Urinary bladder (tissue), 4 donors: ENCODE measurements at places on chromosomes 5 and 9. TPM values are rescaled to one million over a fixed set of nuclear protein-coding genes. Genes with fewer than 3 reads are reported as not detected.

The ANKRD18A gene
- total RNA-seq = 0.95 TPM

The SNCB gene
- total RNA-seq = not detected

The KIF20A gene
- 25.4 TPM for total RNA-seq

The FOXD1 gene
- total RNA-seq = 0.58 TPM

- DNase-seq = peak; percentile 5
These were observed 12.2 kb downstream of the PPP3R2 start for GRCh38 chr9:101582553-101582952.

- DNase-seq = no peak
These were observed 105.3 kb upstream of the RETREG1 start for GRCh38 chr5:16722097-16722495.

DNA sequence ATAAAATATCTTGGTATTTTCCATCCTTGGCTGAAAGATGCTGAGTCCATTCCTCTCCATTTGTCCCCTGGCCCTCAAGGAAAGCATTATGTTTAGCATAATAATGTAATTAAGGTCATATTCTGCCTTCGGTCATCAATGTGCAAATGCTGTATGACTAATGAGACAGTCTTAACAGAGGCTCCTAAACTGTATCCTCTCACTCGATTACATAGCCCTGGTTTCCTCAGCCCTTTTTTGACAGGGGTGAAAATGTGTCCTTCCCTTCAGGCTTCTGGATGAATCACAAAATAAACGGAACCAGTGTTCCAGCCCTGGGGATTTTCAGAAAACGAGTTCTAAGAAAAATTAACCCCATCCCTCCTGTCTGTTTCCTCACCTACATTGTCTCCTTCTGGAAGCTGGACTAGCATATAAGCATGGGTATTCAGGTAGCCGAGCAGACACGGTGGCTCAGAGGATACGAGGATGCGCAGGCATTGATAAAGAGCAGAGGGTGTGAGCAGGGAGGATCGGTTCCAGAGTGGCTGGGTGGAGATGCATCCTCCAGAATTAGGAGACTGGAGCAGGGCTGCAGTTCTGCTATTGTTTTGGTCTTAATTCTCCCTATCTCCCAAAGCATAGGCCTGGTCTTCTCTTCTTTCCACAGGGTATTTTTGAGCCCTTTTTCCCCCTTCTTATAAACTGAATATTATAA is 742.9 kb downstream of the TLR4 start:
- DNase-seq = no peak

DNA sequence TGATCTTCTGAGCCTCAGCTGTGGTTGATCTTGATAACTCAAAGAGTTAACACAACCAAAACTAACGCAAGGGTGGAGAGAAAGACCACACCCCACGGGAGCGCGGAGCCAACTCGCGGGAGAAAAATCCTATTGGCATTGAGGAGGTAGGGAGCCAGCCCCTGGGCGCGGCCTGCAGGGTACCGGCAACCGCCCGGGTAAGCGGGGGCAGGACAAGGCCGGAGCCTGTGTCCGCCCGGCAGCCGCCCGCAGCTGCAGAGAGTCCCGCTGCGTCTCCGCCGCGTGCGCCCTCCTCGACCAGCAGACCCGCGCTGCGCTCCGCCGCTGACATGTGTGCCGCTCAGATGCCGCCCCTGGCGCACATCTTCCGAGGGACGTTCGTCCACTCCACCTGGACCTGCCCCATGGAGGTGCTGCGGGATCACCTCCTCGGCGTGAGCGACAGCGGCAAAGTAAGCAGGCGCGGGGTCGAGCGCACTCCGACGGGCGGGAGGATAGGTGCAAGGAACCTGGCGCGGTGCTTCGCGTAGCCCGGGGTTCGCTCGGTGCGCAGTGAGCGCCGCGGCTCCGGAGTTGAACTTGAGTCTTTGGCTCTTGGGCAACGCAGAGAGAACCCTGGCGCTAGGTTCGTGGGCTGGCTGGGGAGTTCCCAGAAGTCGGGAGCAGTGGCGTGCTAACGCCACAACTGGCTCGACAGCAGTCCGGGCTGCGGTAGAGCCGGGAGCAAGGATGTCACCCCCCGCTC is at the start of gene GDA:
Gene GDA, plus strand, starts transcription at position 210 of the 745 bp plus-strand sequence. Its CDS starts 120 bp downstream, at position 330.
- no peak for DNase-seq

The ADGRD2 gene
- total RNA-seq = not detected

GRCh38 chr5:37754976-37755375 is 84.9 kb downstream of the GDNF start:
- DNase-seq = no peak

- DNase-seq = no peak
These were observed 2.0 kb upstream of the MPDZ start for GRCh38 chr9:13281356-13282016.

- no peak for DNase-seq
These were observed 568.8 kb upstream of the SEMA6A start for GRCh38 chr5:117143406-117143805.

DNA sequence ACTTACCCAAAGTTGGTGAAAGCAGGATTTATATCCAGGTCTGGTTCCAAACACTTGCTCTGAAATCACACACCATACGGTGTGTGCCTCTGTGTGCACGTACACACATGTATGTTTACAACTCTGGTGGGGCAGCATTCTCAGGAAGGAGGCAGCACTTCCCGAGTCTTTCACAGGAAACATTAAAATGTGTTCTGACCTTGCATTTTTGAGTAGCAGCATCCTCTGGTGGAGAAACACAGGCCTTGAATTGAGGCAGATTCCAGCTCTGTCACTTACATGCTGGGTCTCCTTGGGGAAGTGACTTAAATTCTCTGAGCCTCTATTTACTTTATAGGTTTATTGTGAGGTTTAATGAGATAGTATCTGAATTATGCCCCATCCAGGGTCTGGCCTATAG is 126.4 kb downstream of the RGS3 start:
- DNase-seq = no peak

The AJM1 gene
- total RNA-seq = 0.69 TPM

DNA sequence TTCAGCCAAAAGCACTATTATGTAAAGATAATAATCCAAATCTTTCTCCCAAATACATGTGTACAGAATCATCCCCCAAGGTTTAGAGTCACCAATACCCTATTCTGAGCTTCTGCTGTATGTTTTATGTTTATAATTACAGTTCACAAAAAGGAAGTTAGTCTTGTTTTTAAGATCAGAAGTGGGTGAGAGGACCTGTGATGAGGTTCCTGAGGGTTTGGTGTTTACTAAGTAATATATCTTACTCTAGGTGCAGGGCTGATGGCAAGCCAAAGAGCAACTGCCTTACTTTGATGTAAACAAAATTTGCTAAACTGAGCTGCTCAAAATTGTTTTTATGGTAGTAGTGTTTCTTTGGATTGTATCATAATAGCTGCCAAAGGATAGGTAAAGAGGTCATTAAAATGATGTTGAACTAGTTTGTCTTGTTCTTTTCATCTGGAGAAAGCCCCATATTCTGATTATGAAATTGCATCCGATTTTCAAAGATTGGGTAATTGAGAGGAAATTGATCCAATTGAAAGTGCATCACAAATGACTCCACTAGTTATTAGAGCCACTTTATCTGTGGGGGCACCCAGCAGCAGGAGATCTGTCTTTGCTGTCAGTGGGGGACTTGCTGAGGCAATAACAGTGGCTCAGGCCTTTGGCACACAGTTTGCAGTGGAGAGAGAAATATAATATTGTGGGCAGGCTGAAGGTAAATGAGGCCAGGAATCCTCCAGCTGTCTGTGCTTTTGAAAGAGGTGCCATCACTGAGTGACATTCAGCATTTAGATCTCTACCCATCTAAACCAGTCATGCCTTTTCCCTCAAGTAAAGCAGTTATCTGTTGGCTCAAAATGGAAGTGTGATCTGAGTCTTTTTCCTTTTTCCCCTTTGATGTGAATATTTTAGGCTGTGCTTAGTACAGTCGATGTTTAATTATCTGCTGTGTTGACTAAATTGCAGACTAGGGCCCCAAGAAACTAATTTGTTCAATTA is 14.1 kb downstream of the TRIM32 start:
- DNase-seq = no peak

DNA sequence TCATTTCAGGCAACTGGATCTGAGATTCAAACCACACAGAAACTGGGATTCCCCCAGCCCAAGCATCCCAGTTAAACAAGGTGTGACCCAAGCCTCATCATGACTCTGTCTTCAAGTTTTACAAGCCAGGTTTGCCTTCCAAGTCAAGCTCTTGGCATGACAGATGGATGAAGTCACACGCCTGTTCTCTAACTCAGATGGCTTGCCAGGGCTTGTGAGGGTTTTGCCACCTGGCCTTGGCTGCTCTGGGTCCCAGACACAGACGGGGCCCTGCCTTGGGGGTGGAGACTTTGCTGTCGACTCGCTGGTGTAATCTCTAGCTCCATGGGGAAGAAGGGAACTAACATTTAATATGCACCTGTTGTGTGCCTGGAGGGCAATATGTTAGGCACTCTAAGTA is 95.8 kb upstream of the RARS1 start:
- no peak for DNase-seq

- no peak for DNase-seq
These were observed 47.3 kb downstream of the ANKRD55 start for GRCh38 chr5:56185768-56186311.

GRCh38 chr9:136714096-136714892 is 1.9 kb downstream of the DIPK1B start:
- no peak for DNase-seq

GRCh38 chr5:96384353-96384752 is 48.7 kb downstream of the PCSK1 start:
- no peak for DNase-seq

GRCh38 chr9:93091453-93092081 is 4.5 kb upstream of the CARD19 start:
- no peak for DNase-seq

GRCh38 chr5:4013106-4013898 is 417.7 kb downstream of the IRX1 start:
- no peak for DNase-seq

The PTPRD gene
- 210 TPM for total RNA-seq

The SURF6 gene
- 10.2 TPM for total RNA-seq

The CENPH gene
- 20.5 TPM for total RNA-seq

DNA sequence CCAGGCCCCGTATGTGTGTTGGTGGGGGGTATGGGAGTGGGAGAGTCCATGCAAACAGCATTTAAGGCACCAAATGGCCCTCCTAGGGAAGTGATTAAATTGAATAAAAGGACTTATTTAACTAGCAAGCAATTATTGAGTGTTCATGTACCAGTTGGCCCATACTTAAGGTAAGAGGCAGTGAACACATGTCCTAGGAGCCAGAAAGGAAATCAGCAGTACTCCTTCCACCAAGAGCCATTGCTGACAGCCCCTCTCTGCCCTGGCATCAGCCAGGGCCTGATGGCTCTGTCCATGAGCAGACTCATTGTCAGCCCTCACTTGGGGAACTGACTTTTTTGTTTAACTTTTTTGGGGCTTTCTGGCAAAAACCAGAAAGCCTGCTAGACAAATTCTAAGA is 10.4 kb upstream of the SHROOM1 start:
- no peak for DNase-seq

- DNase-seq = no peak
These were observed 15.4 kb upstream of the SMIM15 start for GRCh38 chr5:61177716-61178115.

DNA sequence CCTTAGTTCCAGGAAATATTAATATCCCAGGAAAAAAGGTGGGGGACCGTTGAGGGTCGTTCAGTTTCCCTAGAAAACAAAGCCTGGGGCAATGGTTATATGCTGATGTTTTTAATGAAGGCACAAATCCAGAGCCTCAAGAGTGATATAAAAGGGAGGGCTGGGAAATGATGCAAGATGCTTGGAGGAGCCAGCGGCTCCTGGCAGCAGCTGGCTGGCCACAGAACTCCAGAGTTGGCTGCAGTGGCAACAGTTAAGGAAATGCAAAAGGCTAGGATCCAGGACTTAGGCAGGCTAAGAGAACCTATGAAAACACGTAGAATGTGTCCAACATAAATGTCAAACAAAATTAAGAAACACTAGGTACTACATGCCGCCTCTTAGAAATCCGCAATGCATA is 31.0 kb upstream of the B4GALT1 start:
- no peak for DNase-seq

- DNase-seq = no peak
These were observed 41.6 kb downstream of the TRIO start for GRCh38 chr5:14184725-14185124.

GRCh38 chr9:106874031-106874430 is 11.1 kb downstream of the ZNF462 start:
- no peak for DNase-seq

- DNase-seq = no peak
These were observed 16.6 kb downstream of the VAV2 start for GRCh38 chr9:133975511-133975910.

DNA sequence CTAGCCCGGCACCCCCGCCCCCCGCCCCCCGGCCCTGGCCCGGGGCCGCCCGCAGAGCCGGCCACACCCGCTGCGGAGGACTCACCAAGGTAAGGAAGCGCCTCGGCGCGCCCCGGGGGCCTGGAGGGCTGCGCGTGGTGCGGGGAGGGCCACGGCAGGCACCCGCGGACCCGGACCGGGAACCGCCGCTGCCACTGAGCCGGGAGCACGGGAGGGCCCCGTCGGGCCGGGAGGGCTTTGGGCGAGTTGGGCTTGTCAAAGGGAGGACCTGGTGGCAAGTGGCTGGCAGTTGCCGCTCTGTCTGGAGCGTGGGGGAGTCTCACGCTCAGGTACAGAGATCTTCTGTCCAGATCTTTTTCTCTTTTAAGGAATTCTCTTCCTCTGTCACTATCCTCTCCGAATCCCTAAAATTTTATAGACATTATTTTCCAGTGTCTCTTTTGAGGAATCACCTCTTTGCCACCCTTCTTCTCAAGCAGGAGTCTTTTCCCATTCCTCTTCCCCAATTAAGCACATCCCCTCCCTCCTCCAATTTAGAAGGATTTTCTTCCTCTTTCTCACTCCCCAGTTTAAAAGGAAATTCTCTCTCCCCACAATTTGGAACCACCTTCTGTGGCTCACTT is 11.3 kb upstream of the LHX2 start:
- no peak for DNase-seq

DNA sequence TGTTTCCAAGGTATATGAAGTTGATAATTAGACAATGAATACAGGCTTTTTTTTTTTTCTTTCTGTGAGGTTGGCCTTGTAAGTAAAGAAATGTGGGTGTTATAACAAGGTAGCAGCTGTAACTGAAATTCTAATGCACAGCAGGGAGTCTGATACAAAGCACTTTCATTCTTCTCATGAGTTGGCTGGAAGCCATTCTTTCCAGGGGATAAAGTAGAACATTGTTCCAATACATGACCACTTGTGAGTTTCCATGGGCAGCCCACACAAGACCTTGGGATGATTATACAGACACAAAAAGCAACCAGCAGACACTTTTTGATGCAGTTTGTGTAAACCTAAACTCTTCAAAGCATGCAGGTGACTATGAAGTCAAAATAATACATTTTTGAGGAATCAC is 1785.9 kb upstream of the WWC1 start:
- DNase-seq = no peak

- DNase-seq = no peak
These were observed 158.9 kb downstream of the HINT1 start for GRCh38 chr5:131005963-131006684.

GRCh38 chr5:135842737-135843136 is 8.3 kb downstream of the SLC25A48 start:
- no peak for DNase-seq

- DNase-seq = no peak
These were observed 28.7 kb upstream of the F2RL1 start for GRCh38 chr5:76789991-76790581.

GRCh38 chr5:79236970-79237739 is 1.2 kb downstream of the JMY start:
- DNase-seq = no peak

The TNFSF8 gene
- 2.3 TPM for total RNA-seq
